Activated naive CD8-positive, alpha-beta T cell treated with anti-CD3 and anti-CD28 coated beads for 36 hours (primary cell): ENCODE measurements at places on chromosomes 16 and 17. TPM values are rescaled to one million over a fixed set of nuclear protein-coding genes. Genes with fewer than 3 reads are reported as not detected.
A peak's percentile ranks its signal among the peaks of the same experiment; 100 is the strongest.

The CA5A gene
- total RNA-seq = not detected

GRCh38 chr16:14098081-14098480 is 27.0 kb downstream of the MRTFB start:
- H3K4me3 ChIP-seq = no peak overlapping the region
- peaks cover 2% of the 10 kb centered on the region for H3K36me3 ChIP-seq
- H3K27me3 ChIP-seq = no peaks in the 10 kb centered on the region
- H3K27ac ChIP-seq = no peak overlapping the region

The NLRC5 gene
- total RNA-seq = 151 TPM

- no peak overlapping the region for H3K27ac ChIP-seq
- H3K4me1 ChIP-seq = peaks cover 13% of the 10 kb centered on the region
- H3K36me3 ChIP-seq = no peaks in the 10 kb centered on the region
- DNase-seq = no peak
- H3K27me3 ChIP-seq = peaks cover 4% of the 10 kb centered on the region
Measured at GRCh38 chr17:81655378-81656117, 794 bp downstream of the PDE6G start.

DNA sequence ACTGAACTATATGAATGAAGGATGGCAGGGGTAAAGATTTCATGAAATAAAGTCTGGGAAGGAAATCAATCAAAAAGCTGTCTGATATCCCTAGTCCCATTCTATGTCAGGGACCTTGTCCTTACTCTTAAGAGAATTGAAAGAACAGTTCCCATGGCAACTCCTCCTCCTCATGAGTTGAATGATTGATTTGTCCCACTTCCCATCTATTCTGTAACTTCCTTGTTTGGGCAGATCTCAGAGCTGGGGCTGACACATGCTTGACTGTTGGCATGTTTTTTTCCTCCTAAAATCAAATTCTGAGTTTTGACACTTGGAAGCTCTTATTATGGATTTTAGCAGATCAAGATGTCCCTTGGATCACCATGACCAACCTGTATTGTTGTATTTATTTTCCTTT is 1138.6 kb upstream of the CDH8 start:
- H3K4me1 ChIP-seq = no peaks in the 10 kb centered on the region
- no peaks in the 10 kb centered on the region for H3K36me3 ChIP-seq
- no peaks in the 10 kb centered on the region for H3K27me3 ChIP-seq
- H3K4me3 ChIP-seq = no peak overlapping the region
- H3K27ac ChIP-seq = no peak overlapping the region

- H3K27ac ChIP-seq = no peak overlapping the region
- no peaks in the 10 kb centered on the region for H3K36me3 ChIP-seq
- H3K4me1 ChIP-seq = peaks cover 4% of the 10 kb centered on the region
- H3K4me3 ChIP-seq = peak overlapping the region; percentile 25
- DNase-seq = peak; percentile 24
- H3K27me3 ChIP-seq = peaks cover 67% of the 10 kb centered on the region
Measured at GRCh38 chr17:2776589-2777241, 19.5 kb upstream of the RAP1GAP2 start.

DNA sequence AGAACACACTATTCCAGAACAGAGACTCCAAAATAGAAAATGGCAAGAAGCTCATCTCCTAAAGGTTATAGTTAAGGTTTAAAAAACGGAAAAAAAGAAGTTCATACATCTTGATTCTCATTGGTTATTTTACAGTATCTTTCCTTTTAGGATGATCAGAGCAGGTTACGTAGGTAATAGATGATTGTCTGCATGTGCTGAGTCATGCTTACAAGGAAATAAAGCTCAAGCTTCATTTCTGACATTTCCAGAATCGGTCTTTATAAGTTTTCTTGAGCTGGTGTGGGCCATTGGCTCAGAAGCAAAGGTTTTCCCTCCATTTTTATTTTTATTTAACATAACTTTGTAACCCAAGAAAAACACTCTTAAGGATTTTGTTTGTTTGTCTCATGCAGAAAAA is 1030.3 kb upstream of the CDH8 start:
- H3K27me3 ChIP-seq = no peaks in the 10 kb centered on the region
- no peak overlapping the region for H3K27ac ChIP-seq
- no peak overlapping the region for H3K4me3 ChIP-seq
- H3K4me1 ChIP-seq = no peaks in the 10 kb centered on the region
- DNase-seq = no peak
- H3K36me3 ChIP-seq = no peaks in the 10 kb centered on the region

- no peak for DNase-seq
- no peaks in the 10 kb centered on the region for H3K27me3 ChIP-seq
- H3K4me3 ChIP-seq = no peak overlapping the region
- H3K27ac ChIP-seq = no peak overlapping the region
- peaks cover 2% of the 10 kb centered on the region for H3K4me1 ChIP-seq
Measured at GRCh38 chr16:70257391-70257790, 5.7 kb upstream of the EXOSC6 start.

The VPS25 gene
- 91.7 TPM for total RNA-seq

DNA sequence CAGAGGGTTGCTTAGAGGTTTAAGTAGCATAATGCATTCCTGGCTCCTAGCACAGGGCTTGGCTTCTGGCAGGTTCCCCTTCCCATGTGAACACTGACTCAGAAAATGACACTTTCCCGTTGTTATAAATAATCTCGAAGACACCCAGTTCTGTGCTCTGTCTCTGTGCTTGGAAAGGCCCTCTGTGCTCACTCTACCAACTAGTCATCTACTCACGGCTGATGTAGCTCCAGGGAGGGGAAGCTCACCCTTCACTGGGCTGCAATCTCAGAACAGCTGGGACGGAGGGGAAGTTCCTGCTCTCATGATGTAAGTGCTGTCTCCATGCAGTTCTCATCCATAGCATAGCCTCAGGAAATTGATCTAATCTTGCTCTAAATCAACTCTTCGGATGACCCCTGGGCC is 230.5 kb upstream of the ASIC2 start:
- H3K27ac ChIP-seq = no peak overlapping the region
- H3K36me3 ChIP-seq = no peaks in the 10 kb centered on the region
- DNase-seq = no peak
- no peaks in the 10 kb centered on the region for H3K4me1 ChIP-seq
- H3K27me3 ChIP-seq = peaks cover 6% of the 10 kb centered on the region

The CCDC78 gene
- total RNA-seq = 8.1 TPM

DNA sequence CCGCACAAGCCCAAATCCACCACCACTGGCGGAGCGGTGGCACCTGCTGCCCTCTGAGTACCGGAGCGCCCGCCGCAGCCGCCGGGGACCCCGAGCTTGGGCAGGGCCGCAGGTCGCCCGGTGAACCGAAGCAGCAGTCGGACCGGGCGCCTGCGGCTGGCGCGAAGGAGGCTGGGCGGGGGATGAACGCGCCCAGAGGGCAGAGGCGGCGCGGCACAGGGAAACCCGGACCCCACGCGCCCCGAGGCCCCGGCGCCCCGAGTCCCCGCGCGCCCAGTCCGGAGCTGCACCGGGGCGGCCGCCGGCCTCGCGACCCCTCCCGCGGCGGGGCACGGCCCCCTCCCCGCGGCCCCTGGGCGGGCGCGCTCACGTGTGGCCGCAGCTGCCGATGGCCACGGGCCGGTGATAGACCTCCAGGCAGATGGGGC is 393 bp downstream of the RNF166 start:
- peak overlapping the region; percentile 89 for H3K4me3 ChIP-seq
- peak; percentile 47 for DNase-seq
- H3K27me3 ChIP-seq = no peaks in the 10 kb centered on the region
- peaks cover 44% of the 10 kb centered on the region for H3K4me1 ChIP-seq
- peak overlapping the region; percentile 95 for H3K27ac ChIP-seq

The ARL17B gene
- total RNA-seq = 17.8 TPM

DNA sequence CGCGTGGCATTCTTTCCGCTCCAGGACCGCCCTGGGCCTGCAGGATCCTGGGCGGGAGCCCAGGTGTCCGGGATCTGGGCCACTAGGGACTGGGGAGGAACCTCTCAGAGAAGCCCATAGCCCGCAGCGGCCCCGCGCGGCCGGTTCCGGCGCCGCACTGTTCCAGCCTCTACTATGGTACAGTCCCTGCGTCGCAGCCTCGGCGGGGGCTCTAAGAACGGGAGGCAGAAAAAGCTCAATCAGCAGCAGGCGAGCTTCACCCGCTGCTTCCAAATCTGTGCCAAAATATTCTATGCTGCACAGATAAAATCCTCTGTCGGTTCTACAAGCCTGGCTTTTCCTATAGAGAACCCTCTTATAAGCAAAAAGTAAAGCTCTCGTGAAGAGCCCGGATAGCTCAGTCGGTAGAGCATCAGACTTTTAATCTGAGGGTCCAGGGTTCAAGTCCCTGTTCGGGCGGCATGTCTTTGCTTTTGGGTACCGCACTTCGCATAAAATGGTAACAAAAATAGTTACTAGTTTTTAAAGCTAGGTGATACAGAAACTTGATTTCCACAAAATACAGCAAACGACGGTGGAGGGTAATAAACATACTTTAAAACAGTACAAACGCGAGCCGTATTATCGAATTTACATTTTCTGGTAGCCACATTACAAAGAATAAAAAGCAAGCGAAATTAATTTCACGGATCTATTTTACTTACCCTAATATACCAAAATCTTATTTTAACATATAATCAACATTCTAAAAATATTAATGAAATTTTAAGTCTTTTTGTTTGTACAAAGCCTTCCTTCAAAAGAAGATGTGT is 661 bp upstream of the ALOXE3 start:
- peaks cover 9% of the 10 kb centered on the region for H3K36me3 ChIP-seq
- peak overlapping the region; percentile 91 for H3K27ac ChIP-seq
- H3K4me3 ChIP-seq = peak overlapping the region; percentile 88

DNA sequence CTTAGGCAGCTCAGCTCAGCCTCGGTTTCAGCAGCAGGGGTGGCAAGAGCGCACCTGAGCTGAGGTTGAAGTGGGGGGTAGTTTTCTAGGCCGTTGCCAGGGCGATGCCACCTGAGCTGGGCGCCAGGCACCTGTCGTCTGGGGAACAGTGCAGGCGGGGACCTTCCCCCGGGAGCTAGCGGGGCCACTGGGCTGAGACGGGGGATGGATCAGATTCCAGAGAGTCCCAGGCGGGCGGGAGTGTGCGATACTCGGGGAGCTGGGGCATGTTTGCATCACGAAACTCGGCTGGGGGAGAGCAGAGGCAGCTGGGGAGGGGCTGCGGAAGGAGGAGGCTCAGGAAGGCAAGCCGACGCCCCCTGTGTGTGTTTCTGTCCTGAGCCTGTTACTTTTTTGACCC is 477 bp upstream of the CLDN9 start:
- peaks cover 17% of the 10 kb centered on the region for H3K4me1 ChIP-seq
- H3K27me3 ChIP-seq = peaks cover 19% of the 10 kb centered on the region
- H3K4me3 ChIP-seq = no peak overlapping the region
- no peak overlapping the region for H3K27ac ChIP-seq
- DNase-seq = no peak
- no peaks in the 10 kb centered on the region for H3K36me3 ChIP-seq

GRCh38 chr16:54106057-54106456 is 180.5 kb downstream of the IRX3 start:
- H3K4me1 ChIP-seq = no peaks in the 10 kb centered on the region
- H3K36me3 ChIP-seq = peaks cover 6% of the 10 kb centered on the region
- no peaks in the 10 kb centered on the region for H3K27me3 ChIP-seq

The TMEM114 gene
- total RNA-seq = not detected

The PSMC3IP gene
- total RNA-seq = 36.2 TPM

The GCGR gene
- not detected for total RNA-seq

The QRICH2 gene
- 1.6 TPM for total RNA-seq

The AMFR gene
- 45.1 TPM for total RNA-seq

GRCh38 chr16:2350500-2350899 is 10.0 kb upstream of the ABCA3 start:
- DNase-seq = no peak
- no peak overlapping the region for H3K4me3 ChIP-seq
- H3K27me3 ChIP-seq = peaks cover 33% of the 10 kb centered on the region
- no peak overlapping the region for H3K27ac ChIP-seq
- no peaks in the 10 kb centered on the region for H3K36me3 ChIP-seq

- H3K4me3 ChIP-seq = no peak overlapping the region
- H3K27me3 ChIP-seq = peaks cover 9% of the 10 kb centered on the region
- H3K36me3 ChIP-seq = no peaks in the 10 kb centered on the region
- no peak for DNase-seq
- peaks cover 3% of the 10 kb centered on the region for H3K4me1 ChIP-seq
Measured at GRCh38 chr16:819336-820043, 19.0 kb upstream of the GNG13 start.

GRCh38 chr16:74372953-74373846 is 2.9 kb upstream of the NPIPB15 start:
- H3K27ac ChIP-seq = no peak overlapping the region
- no peak overlapping the region for H3K4me3 ChIP-seq
- no peak for DNase-seq
- H3K36me3 ChIP-seq = no peaks in the 10 kb centered on the region
- peaks cover 2% of the 10 kb centered on the region for H3K4me1 ChIP-seq
- H3K27me3 ChIP-seq = no peaks in the 10 kb centered on the region

DNA sequence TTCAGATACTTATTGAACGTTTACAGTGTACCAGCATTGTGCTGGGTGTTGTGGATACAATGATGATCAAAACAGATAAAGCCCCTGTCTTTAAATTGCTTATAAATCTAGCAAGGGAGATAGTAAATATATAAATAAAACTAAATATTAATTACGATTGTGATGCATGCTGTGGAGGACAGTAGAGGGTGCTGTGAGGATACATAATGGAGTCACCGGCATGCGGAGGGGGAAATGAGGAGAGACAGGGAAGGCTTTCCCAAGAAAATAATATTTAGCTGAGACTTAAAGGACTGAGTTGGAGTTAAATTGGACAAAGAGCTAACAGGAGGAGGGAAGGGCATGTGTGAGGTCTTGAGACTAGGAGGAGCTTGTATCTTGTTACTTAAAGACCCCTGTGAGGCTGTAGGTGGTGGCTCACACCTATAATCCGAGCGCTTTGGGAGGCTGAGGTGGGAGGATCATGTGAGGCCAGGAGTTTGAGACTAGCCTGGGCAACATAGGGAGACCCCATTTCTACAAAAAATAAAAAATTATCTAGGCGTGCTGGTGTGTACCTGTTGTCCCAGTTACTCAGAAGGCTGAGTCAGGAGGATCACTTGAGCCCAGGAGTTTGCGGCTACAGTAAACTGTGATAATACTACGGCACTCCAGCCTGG is 2.4 kb downstream of the DHRS7B start:
- H3K27me3 ChIP-seq = peaks cover 3% of the 10 kb centered on the region
- no peak overlapping the region for H3K4me3 ChIP-seq
- no peak overlapping the region for H3K27ac ChIP-seq
- H3K4me1 ChIP-seq = peaks cover 24% of the 10 kb centered on the region
- DNase-seq = no peak

DNA sequence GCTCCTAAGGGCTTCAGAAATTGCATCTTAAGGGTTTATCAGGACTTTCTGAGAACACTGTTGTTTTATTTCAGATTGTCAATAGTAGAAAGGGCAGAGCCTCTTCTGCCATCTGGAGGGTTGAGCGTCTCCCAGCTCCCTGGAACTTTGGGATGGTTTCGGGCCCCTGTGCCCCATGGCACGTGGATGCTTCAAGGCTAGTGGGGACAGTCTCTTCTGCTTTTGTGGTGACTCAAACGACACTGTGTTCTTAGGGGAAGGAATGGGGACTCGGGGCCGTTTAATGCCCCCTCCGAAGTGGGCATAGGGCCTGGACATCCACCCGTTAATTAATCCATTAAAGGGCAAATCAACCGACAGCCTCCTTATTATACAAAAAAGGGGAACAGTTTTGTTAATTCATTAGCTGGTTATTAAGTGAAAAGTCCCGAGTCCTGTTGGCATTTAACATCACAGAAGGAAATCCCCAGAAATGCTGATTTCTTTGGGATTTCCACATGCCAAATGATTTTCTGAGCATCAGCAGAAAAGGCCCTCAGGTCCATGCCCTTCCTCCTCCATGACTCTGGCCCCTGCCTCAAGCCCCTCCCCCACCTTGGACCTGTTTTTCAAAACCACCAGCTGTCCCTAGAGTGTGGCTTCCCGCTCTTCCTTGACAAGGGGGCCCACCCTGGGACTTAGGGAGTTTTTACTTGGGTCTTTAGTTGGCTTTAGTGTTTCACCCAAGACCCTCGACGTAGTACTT is 68.7 kb downstream of the ARSG start:
- H3K4me1 ChIP-seq = peaks cover 27% of the 10 kb centered on the region
- no peak overlapping the region for H3K27ac ChIP-seq
- DNase-seq = no peak
- H3K4me3 ChIP-seq = no peak overlapping the region
